ENCODE measurements at places on chromosomes 11 and 22.

- no peak for DNase-seq
Observed at GRCh38 chr11:35523331-35523768, 2.1 kb downstream of the PAMR1 start.

GRCh38 chr11:61406067-61406466, 13.7 kb downstream of the TMEM216 start:
- DNase-seq = no peak

DNA sequence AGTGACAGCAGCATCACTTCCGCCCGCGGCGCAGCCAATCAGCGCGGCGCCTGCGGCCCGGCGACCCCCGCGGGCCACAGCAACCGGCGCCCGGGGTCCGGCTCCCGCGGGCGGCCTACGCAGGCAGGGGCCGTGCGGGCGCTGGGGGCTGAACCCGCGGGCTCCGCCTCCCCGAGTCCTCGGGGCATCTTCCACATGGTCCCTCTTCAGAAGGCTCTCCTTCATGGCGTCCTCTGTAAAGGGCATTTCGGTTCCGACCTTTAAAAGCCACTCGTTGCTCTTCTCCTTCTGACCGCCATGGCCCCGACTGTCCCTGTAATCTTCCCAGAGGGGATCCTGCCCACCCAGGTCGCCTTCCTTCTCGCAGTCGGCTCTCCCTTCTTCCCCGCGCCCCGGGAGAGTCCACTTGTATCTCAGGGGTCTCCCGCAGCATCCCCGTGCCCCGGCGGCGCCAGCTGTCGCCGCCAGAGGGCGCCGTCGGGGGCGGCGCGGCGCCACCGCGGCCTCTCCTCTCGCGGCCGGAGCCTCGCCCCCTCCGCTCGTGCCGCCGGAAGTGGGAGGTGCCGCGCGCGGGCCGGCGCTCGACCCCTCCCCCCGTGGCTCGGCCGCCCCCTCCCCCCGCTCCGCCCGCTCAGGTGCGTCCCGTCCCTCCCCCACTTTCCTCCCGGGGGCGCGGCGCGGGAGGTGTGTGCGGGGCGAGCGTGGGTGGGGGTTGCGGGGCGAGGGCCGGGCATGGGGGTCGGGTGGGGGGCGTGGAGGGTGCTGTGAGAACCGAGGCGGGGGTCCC, at the start of gene RNF214:
TSS of gene RNF214 (plus strand) at position 580 of the 787 bp plus-strand sequence. CDS start 1,602 bp downstream, outside the sequence.
- DNase-seq = peak; percentile 74

DNA sequence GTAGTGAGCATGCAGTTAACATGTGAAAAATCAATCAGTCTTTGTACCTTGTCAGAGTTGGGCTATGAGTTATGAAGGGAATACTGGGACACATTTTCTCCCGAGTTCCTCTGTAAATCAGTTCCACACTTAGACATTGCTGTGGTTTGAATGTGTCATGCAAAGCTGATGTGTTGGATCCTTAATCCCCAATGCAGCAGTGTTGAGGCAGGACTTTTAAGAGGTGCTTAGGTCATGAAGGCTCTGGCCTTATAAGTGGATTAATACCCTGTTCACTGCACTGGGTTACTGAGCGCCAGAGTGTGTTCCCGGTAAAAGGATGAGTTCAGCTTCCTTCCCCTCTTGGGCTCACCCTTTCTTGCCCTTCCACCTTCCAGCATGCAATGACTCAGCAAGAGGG, 742.1 kb upstream of the TENM4 start:
- no peak for DNase-seq

- peak; percentile 48 for DNase-seq
Observed at GRCh38 chr22:44540756-44541670, 43.0 kb upstream of the RTL6 start.

GRCh38 chr11:57982776-57983175, 40.9 kb upstream of the OR9Q1 start:
- no peak for DNase-seq

DNA sequence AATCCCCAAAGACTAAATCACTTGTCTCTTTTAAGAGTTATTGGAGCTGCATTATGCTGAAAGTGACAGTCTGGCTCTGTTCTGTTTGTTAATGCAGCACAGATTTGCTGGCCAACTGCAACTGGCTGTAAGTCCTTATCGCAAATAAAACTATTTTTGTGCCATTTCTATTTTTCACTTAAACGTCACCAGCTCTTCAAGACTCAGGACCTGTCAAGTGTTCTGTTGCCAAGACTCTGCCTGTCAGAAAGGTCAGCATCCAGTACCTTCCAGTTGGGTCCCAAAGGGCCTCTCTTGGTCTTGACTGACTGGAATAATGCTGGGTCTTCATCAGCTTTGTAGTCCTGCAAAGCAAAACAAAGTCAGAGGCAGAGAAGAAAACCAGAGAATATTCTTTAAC, 45.6 kb downstream of the PITPNB start:
- DNase-seq = no peak

- peak; percentile 59 for DNase-seq
Observed at GRCh38 chr22:20298803-20299745, 20.8 kb downstream of the DGCR6L start.

DNA sequence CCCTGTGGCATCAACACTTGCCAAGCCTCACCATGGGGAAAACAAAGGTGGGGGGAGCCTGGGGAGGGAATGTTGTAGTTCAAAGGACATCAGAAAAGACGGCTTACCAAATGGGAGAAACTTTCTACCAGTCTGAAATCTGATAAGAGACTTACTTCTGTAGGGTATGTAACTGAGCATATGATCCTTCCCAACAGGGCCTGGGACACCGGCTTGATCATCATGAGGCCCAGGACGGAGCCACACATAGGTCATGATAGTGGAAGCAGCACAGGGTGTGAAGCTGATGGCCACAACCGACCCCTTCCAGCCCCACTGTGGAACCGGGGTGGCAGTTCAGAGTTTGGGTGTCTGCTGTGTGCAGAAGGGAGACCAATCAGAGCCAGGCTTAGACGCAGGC, 51.1 kb downstream of the MICAL3 start:
- no peak for DNase-seq

DNA sequence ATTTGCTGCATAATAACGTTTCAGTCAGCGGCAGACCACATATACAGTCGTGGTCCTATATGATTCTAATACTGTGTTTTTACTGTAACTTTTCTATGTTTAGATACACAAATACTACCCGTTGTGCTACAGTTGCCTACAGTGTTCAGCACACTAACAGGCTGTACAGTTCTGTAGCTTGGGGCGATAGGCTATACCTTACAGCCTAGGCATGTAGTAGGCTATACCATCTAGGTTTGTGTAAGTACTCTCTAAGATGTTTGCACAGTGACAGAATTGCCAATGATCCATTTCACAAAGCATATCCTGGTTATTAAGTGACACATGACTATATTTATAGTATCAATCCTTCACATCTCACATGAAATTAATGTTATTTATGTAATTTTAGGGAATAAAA, 78.2 kb downstream of the YAP1 start:
- no peak for DNase-seq

GRCh38 chr11:70537576-70538571, 139.5 kb downstream of the CTTN start:
- DNase-seq = no peak
